Stimulated activated CD4-positive, alpha-beta T cell treated with anti-CD3 and anti-CD28 coated beads, TNF-alpha, amount 100 ng/mL, for 24 hours (primary cell): ENCODE measurements at places on chromosomes 12 and 14.
A peak's percentile ranks its signal among the peaks of the same experiment; 100 is the strongest.

- peak; percentile 27 for DNase-seq
Measured at GRCh38 chr12:103877934-103878510, 37.0 kb upstream of the NT5DC3 start.

- DNase-seq: no peak
Measured at GRCh38 chr14:24965934-24966578, 83.9 kb downstream of the STXBP6 start.

GRCh38 chr14:89417465-89418225 is 612 bp upstream of the FOXN3 start:
- peak; percentile 46 for DNase-seq

GRCh38 chr12:23888396-23889068 is 60.9 kb downstream of the SOX5 start:
- DNase-seq: no peak

- no peak for DNase-seq
Measured at GRCh38 chr14:89371585-89372511, 45.2 kb downstream of the FOXN3 start.

GRCh38 chr12:125220404-125221273 is 155.4 kb downstream of the AACS start:
- no peak for DNase-seq

- DNase-seq: no peak
Measured at GRCh38 chr12:96766232-96766631, 140.8 kb upstream of the NEDD1 start.

- no peak for DNase-seq
Measured at GRCh38 chr12:112126911-112127310, 1.6 kb downstream of the TRAFD1 start.

DNA sequence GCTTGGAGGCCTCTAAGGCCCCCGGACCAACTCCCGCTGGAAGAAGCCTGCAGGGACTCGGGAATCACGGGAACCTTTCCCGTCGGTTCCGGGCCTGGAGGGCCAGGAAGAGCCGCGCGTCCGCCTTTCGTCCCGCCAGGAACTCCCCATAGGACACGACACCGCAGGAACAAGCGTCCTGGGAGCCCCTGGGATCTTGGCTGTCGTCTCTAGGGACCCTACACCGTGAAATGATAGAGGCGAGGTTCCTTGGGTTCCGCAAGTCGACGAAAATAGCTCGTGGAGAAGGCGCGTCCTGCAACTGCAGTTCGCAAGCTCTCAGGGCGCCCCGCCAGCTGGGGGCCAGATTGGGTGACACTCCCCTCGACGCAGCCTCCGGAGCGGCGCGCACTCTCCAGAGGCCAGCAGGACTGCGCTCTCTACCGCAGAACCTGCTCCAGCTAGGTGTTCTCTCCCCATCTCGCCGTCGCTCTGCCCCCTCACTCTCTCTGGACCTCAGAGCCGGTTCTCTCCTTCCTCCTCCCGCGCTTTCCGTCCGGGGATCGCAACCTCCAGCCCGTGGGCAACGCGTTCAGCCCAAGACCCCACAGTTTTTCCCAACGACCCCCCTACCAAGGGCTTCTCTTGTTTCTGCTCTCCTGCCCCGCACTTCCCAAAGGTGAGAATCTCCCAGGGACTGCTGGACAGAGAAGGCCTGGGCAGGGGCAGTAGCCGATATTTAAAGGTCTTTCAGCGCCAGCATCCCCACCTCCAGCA is 776 bp downstream of the BMP4 start:
- DNase-seq: no peak

GRCh38 chr12:18135086-18135485 is 45.1 kb upstream of the RERGL start:
- no peak for DNase-seq

- no peak for DNase-seq
Measured at GRCh38 chr14:103196716-103197115, 73.5 kb downstream of the TNFAIP2 start.

GRCh38 chr14:26328791-26329190 is 269.0 kb downstream of the NOVA1 start:
- no peak for DNase-seq

DNA sequence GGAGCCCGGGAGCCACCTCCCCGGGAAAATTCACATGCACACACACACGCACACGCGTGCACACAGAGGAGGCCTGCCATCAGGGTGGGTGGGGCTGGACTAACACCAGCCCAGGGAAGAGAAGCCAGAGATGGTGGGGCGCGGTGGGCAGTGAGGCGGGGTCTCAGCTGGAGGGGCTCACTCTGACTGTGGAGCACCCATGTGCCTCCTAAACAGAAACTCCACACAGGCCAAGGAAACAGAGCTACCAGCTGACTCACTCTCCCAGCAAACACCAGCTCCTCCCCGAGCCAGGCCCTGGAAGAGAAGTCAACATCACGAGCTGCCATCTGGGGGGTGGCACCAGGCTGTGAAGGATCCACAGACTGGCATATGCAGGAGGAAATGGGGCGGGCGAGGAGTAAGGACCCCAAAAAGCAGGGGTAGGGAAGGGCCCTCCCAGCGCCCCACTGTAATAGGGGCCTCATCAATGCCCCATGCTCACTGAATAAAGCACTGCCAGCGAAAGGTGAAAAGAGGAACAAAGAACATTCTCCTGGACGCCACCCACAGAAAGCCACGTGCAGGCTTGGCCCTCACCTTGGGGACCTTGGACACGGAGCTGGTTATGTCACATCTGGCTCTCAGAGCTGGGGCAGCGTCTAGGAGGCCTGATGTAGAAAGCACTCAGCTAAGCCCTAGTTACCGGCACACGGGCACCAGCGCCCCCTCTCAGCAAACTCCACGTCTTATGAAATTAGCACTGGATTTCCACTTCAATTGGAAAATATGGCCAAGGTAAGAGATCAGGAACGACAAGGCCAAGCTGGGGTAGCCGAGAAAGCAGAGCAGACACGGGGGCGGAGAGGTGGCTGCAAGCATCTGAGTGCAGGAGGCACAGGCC is 8.4 kb upstream of the INF2 start:
- DNase-seq: no peak

DNA sequence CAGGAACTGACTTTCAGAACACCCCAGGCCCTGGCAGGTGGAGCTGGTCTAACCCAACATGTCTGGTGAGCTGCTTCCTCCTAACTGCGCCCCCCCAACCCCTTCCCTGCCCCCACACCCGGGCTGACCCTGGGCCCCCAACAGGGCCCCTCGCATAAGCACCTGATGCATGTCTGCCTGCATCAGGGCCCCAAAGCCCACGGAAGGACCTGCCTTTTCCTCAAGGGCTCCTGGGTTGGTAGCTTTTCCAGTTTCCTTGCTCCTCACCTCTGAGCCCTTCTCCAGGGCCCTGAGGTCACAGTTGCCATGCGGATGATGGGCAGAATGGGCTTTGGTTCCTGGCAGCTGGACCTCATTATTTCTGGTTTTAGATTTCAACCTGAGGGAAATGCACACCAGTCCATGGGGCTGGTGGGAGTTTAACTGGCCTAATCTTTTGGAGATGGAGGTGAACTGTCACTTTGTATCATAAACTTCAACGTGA is 18.5 kb downstream of the TESC start:
- DNase-seq: no peak

DNA sequence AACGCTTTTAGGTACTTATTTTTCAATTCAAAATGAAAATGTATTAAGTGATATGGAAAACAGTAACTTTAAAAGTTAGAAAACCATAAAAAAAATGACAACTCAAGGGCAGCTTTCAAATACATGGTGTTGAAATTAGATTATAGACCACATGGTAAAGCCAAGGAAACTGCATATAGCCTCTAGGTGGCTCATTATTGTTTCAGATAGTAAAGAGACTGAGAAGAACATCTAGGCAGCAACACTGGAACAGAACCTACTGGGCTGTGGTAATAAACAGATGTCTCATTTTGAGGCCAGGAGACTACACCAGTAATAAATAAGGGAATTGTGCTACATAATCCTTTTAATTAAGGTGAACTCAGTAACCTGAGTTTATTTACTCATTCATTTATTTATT is 13.0 kb downstream of the FBXO33 start:
- DNase-seq: no peak

DNA sequence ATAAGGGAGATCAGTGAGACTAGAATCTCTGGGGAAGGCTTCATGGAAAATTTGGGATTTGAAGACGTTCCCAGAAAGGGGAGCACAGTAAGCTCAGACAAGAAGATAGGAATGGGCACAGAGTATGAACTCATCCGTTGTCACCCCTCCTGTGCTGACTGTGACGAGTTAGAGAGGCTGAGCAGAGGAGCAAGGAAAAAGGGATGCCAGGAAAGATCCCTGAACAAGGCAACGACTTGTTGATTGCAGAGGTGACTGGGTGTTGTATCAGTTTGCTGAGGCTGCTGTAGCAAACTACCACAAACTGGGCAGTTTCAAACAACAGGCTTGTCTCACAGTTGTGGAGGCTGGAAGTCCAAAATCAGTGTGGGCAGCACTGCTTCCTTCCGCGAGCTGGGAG is 5.9 kb upstream of the GPD1 start:
- DNase-seq: no peak
